ENCODE measurements at places on chromosomes 2 and 18.

GRCh38 chr18:61896118-61896517, 3.3 kb upstream of the RNF152 start:
- DNase-seq = no peak

DNA sequence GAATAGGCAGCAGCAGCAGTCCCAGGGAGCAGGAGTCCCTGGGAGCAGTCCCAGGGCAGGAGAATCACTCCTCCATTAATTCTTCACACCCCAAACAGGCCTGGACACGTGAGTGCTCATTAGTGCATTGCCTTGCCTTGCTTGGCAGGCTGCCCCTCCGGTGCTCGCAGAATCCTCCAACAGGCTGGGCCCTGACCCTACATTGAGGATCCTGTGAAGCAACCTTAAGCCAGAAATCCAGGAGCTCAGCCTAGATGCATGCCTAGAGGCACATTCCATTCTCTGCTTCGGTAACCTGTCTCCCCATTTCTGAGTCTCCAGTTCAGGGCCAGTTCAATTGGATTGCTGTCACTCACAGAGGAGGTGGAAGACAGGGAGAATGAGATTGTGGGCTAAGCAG, 97.4 kb upstream of the LRATD1 start:
- no peak for DNase-seq

DNA sequence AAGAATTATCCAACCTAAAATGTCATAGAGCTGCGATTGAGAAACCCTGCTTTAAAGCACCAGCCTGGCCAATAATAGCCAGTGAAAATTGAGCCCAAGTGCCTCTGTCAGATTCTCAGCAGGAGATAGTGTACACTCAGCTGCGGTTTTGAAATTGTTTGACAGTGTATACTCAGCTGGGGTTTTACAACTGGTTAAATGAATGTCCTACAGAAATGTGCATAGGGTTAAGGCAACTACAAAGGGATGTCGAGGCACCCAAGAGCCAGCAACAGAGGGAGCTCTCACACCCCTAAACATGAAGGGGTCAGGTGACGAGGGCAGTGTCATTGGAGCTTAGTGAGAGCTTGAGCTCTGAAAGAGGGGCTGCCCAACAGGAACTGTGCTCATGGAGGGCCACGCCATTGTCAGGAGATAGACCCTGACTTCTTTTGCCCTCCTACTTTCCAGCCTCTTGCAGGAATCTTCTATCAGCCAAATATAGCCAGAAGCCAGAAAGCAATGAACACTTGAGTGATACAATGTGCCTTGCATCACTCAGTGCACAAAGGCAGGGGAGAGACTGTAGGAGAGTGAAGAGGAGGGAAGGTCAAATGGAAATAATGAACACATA, 15.1 kb downstream of the ACTG2 start:
- DNase-seq = peak; percentile 31

DNA sequence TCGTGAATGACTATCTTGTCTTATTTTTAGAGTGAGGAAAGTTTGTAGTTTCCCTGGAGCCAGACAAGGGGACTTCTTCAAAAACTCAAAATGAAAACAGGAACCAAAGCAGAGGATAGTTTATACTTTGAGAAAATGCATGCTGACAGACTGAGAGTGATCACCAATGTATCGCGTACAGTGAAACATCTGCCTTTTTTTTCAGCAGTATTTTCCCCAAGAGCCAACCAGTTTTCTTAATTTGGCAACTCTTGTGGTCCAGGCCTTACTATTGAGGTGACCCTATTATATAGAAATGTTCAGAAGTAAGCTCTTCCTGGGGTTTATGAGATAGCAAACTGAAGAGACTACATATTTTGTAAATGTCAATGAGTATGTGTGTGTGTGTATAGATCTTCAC, 153.7 kb upstream of the VRK2 start:
- DNase-seq = no peak

- no peak for DNase-seq
Measured at GRCh38 chr2:232901736-232902578, 31.9 kb downstream of the SNORC start.

DNA sequence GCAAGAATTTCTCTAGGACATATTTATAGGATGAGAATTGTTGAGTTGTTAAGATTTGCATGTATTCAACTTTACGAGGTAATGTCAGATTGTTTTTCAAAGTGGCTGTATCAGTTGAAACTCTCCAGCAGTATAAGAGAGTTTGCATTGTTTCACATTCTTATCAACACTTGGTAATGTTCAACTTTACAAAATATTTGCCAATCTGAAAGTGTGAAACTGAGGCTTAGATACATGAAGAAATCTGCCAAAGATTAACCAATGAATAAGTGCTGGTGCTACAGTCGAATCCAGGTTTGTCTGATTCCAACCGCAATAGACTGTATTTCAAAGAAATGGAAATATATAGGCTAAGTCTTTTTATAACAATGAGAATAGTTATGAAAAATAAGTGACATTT, 117.0 kb downstream of the EHBP1 start:
- no peak for DNase-seq

DNA sequence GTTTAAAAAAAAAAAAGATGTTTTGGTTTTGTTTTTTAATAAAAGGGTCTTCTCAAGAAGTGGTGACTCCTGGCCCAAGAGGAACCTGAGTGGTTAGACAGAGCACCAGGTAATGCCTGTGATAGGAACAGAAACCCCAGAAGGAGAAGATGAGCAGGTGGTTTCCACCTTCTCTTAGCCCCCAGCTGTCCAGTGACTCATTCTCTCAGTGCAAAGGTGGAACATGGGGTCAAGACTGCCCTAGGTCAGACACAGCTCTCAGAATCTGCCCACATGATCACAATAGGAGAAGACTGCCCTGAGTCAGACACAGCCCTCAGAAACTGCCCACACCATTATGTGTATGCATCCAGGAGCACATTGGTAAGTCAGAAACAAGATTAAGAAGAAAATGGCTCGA, 61.8 kb downstream of the TBC1D8 start:
- no peak for DNase-seq

GRCh38 chr2:71510196-71510807, 56.9 kb downstream of the DYSF start:
- DNase-seq = peak; percentile 27

GRCh38 chr2:157936406-157936805, 60.3 kb upstream of the ACVR1 start:
- no peak for DNase-seq

DNA sequence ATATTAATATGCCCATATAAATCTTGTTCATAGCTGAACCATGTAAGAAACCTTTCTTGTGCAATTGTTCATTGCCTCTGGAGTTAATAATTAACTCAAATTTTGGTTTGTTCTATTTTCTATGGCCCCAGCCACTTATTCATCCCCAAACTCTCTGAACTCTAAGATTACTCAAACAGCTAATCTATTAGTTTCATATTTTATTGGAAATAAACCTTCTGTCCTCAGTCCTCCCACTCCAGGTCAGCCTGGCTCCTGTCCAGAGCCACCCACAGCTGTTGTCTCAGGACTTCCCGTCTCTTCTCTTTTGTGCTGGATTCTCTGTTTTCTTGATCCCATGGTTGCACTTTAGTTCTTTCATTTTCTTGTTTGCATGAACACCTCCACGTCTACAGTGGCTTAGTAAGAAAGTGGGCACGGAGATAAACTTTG, 4.4 kb upstream of the RNF103 start:
- DNase-seq = no peak

- no peak for DNase-seq
Measured at GRCh38 chr2:241499146-241499965, 9.0 kb downstream of the STK25 start.

- no peak for DNase-seq
Measured at GRCh38 chr2:74293191-74293991, 49.8 kb downstream of the SLC4A5 start.

GRCh38 chr2:51079945-51080344, 48.0 kb upstream of the NRXN1 start:
- DNase-seq = no peak

GRCh38 chr18:3409811-3410210, 40.2 kb upstream of the TGIF1 start:
- no peak for DNase-seq

All from stimulated activated naive CD4-positive, alpha-beta T cell (primary cell).